ENCODE measurements at places on chromosomes 13 and 19.

- no peak for DNase-seq
These were observed 6.6 kb downstream of the EPS8L1 start for GRCh38 chr19:55082020-55082851.

DNA sequence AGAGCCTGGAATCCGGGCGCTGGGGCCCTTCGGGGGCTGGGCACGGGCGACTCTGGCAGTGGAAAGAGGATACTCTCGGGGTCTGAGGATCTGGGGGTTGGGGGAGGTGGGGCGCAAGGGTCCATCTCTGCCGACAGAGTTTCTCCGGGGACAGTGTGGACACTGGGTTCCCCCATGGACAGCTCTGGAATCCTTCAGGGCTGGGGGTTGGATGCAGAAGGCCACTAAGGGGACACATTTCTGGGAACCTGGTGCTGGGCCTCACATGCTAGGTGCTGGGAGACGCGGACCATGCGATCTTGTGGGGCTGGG is 2.3 kb downstream of the TGFBR3L start:
- DNase-seq, result no peak

- DNase-seq, result no peak
These were observed at the start of gene PRKCG for GRCh38 chr19:53881482-53882390. PRKCG (plus strand) TSS chr19:53882197; CDS start chr19:53882495, 298 bp downstream.

GRCh38 chr19:37467608-37468090 is 405 bp upstream of the ZNF569 start:
- DNase-seq, result no peak

- no peak for DNase-seq
These were observed 44.7 kb downstream of the CACNA1A start for GRCh38 chr19:13461536-13461935.

DNA sequence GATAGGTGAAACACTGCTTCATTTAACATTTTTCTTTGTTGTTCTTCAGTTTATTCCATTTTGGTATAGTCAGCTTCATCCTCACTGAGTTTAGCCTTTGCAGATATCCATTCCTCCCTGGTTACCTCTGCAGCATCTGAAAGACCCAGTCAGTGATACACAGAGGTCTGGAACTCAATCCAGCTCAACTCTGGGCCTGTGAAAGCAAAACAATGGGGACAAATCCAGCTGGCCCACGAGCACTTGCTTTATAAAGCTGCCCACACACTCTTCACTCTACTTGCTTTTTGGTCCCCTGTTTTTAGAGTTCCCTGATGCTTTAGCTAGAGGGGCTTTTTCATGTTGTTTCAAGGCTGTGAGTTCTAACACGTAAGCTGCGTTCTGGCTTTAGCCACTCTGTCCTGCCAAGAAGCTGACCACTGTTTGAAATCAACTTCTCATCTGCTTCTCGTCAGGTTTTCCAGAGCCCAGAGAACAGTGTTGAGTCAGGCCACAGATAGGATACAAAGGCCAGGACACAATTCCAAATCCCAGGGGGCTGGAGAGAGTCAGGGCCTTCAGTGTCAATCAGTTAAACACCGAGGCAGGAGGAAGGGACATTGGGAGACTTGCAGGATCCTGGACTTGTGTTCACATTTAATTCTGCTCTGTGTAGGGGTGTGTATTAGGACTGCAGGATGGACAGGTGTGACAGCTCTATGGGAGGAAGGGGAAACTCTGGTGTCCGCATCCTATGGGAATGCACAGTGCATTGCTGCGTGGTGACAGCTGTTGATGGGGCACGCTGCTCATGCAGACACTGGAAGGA is 83.5 kb upstream of the RNF113B start:
- DNase-seq, result peak; percentile 37

GRCh38 chr19:21580818-21581217 is 75.4 kb downstream of the ZNF429 start:
- no peak for DNase-seq

GRCh38 chr19:41998246-41999020 is 4.4 kb upstream of the ATP1A3 start:
- peak; percentile 42 for DNase-seq

DNA sequence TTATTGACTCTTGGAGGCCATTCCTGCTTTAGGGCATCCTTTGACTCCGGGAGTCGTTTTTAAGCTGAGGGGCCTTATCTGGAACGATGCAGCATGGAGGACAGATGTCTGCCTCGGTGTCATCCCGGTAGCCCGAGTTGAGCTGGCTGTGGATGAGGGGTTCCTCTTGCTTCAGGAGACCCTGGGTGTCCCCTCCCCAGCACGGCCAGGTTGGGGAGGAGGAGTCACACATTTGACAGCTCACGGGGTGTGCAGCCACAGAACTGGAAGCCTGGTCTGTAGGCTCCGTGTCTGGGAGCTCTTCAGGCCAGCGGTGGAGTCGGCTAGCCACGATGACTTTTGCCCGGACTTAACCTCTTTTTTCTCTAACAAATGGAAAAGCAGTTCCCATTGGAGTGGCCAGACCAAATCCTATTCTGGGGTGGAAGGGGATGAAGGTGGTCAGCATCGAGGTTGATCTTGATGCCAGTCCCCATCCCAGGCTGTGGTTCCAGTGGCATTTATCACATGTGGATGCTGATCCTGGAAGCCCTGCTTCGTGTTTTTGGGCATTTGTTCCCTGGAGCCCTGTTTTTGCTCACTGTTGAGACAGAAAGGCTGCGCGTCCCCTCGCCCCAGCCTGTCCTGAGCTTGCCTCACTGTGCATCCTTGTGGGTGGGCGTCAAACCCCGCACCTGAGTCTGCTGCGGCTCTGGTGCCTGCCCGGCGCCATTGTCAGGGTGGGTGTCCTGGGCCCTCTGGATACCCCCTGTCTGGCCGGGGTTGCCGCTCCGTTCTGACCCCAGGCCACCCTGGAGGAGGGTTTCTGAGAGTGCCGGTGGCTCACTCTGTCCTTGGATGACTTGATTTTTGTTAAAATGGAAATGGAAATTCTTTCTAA is 12.0 kb downstream of the TFDP1 start:
- no peak for DNase-seq

DNA sequence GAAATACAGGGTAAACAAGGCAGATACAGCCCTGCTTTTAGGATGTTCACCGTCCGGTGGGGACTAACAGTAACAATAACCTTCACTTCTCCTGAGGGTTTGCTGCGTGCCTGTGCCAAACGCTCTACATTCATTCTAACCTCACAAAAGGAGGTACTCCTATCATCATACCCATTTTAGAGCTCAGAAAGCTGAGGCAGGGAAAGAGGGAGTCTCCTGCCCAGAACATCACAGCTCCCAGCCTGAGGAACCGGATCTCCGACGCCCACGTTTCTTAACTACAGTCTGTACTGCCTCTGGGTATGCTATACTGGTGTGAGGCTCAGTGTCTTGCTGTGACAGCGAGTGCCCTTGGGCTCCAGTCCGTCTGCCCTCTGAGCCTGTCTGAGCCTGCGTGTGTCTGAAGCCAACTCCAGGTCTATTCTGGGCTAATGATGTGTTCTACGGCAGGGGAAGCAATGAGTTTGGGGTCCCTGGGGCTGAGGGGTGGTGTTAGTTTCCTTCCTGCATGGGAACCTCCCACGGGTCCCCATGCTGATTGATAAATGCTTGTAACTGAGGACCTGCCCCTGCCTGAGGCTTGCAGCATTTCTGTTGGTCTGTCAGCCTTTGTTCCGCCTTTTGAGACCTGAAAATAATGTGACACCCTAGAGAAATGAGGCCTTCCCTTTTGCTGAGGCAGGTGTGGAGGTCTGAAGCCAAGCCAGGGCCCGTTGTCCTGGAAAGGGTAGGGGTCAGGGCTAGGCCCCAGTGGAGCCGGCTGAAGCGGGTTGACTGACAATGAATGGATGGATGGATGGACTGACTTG is 4.9 kb downstream of the LIPE start:
- DNase-seq, result no peak

- no peak for DNase-seq
These were observed 256.1 kb upstream of the OBI1 start for GRCh38 chr13:78915015-78915414.

DNA sequence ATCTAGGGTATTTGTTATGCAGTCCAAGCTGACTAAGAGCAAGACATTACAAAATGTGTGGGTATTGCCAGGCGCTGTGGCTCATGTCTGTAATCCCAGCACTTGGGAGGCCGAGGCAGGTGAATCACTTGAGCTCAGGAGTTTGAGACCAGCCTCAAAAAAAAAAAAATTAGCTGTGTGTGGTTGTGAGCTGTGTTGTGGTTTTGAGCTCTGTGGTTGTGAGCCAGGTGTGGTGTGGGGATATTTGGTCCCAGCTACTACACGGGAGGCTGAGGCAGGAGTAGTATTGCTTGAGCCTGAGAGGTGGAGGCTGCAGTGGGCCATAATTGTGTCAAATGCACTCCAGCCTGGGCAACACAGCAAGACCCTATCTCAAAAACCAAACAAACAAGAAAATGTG is 5.6 kb upstream of the KEAP1 start:
- no peak for DNase-seq
